WTC11 (cell line): ENCODE measurements at places on chromosomes 7 and 10. TPM values are rescaled to one million over a fixed set of nuclear protein-coding genes. Genes with fewer than 3 reads are reported as not detected.

DNA sequence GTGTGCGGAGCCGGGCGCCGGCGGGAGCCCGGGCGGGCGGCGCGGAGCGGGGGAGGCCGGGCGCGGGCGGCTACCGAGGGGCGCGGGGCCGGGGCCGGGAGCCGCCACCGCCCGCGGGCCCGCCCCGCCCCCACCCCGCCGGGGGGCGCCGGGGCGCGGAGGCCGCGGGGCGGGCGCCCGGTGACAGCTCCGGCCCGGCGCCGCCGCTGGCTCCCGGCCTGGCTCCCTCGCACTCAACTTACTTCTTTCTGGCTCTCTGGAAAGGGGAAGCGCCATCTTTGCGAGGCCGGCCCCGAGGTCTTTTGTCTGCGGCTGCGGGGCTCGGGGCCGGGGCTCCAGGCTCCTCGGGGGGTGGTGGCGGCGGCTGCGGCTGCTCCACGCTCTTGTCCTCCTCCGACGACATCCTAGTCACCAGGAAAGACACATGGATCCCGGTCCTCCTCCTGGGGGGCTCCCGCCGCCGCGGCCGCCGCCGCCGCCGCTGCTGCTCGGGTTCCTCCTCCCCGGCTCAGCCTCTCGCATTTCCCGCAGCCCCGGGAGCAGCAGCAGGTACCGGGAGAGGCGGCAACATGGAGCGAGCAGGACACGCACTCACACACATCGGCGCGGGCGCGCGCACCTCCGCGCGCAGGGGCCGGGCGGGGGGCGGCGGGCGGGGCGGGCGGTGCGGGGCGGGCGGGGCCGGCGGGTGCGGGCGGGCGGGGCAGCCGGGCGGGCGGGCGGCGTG, at the start of gene KMT2C:
Gene KMT2C (minus strand): TSS at position 620 of the 727 bp plus-strand sequence. CDS start 217 bp downstream, at position 403.
- DNase-seq = peak; percentile 40

DNA sequence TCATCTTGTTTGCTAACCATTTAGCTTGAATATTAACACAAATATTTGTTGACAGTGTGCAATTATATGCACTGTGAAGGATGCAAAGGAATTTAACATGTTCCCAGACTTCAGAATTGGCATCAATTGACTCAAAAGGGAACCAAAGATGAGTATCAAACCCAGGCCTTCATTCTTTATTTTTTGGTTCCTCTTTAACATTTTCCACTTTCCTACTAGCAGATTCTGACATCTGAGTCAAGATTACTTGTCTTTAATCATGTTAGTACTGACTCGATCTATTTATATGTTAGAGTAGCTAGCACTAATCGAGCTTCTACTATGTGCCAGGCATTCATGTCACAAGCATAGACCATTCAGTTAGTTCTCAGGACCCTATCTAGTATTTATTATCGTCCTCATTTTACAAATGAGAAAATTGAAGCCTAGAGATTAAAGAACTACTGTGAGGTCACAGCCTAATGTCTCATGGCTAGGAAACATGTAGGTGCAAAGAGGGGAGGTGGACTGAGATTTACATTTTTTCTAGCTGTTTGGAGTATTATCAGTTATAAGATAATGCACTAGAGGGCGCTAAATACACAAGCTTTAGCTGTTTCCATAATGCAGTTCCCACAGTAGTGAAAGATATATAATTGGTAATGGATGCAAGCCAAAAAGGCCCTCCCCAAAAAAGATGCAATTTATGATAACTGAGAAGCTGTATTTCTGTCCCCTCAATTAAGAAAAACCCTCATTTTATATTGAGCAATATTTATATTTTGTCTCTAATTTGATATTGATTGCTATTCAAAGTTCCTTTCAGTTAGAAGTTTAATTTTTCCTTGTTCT, 32.9 kb upstream of the KMT2E start:
- DNase-seq = no peak

Gene BAMBI
- 26.4 to 29.0 TPM (median 27.4 TPM) in 3 replicates for total RNA-seq

- DNase-seq = no peak
Observed at GRCh38 chr10:92126100-92126650, 164.7 kb downstream of the CPEB3 start.

GRCh38 chr10:24035761-24036160, 173.2 kb upstream of the KIAA1217 start:
- no peak for DNase-seq

GRCh38 chr7:66236713-66237303, 31.7 kb downstream of the TPST1 start:
- DNase-seq = no peak

- no peak for DNase-seq
Observed at GRCh38 chr10:73774637-73775036, 7.2 kb upstream of the CHCHD1 start.

DNA sequence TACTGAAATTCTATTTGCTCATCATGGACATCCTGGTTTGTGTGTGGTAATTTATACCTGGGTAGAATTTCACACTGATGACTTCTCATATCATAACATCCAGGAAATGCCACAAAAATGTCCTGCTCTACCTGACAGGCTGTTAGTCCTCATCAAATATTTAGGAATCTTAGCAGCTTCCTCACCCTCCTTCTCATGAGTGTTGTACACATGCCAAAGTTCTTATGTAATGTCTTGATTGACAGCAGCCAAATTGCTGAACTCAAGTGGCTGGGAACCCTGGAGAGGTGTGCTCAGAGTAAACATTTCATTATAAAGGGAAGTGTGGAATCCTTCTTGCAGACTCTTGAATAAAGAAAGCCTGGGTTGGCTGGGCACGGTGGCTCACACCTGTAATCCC, 8.9 kb downstream of the EEPD1 start:
- DNase-seq = no peak

Gene C10orf62
- 0.21 to 0.34 TPM in 2 of 3 replicates, not detected in the other for total RNA-seq

Gene ARID5B
- total RNA-seq = 0.85 to 2.3 TPM (median 1.2 TPM) in 3 replicates

DNA sequence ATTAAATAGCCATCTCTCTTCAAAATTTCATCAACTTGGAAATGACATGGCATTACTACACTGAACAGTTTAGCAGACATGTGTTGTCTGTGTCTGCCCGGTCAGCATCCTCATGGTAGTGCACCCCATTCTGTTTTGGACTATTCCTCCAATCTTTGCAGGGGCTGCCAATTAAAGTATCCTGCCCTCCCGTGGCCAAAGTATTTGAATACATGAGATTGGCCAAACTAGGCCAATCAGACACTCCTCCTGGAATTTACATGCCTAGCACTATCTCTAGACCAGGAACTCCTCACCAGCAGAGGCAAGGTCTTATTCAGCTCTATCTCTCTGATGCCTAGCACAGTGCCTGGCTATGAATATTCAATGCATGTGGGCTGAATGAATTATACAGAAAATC, 4.4 kb downstream of the SHTN1 start:
- no peak for DNase-seq

DNA sequence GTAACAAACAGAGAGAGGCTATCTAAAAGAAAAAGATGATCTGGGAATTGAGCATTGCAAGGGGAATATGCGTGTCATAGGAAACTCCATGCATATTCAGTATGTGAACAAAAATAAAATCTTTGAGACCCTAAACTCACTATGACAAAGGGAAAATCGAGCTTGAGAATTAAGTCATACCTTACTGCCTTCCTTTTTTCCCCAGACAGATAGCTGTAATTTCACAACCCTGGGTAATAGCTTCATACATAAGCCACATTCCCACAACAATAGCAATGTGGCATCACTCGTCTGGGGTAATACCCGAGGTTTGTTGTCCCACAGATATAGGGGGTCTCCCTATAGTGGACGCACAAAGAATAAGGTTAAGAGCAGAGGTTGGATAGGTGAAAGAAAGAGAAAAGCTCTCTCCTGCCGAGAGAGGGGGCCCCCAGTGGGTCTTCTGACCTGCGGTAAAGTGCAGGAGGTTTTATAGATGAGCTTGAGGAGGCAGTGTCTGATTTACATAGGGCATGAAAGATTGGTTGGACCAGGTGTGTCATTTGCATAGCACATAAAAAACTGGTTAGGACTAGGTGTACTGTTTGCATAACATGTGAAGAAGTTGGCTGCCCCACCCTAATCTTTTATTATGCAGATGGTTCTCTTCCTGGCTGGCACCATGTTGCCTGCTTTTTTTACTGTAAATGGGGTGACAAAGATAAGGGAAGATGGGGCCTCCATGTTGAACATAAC, 11.6 kb downstream of the CYP3A43 start:
- DNase-seq = peak; percentile 18

DNA sequence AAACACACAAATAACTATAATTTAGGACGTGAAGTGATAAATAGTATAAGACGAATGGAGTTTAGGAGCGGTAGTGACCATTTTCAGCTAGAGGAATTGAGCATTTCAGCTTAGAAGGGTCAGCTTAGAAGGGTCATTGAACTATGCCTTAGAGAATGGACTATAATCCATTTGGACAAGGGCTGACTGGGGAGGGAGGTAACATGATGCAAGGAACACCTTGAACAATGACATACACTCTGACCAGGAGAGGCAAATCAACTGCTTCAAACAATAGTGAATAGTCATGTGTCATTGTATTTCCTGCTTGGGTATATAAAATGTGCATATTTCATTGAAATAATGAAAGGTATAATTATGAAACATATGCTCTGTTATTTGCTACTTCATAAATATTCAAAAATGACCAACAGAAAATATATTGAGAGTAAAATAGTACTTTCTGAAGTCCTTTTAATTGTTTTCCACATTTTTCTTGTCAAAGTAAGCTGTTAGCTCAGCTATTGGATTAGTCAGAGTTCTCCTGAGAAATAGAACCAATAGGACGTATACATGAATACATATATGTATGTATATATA, 40.5 kb upstream of the WASL start:
- no peak for DNase-seq

Gene FRAT1
- 7.0 to 8.2 TPM (median 7.6 TPM) in 3 replicates for total RNA-seq

- no peak for DNase-seq
Observed at GRCh38 chr10:80279146-80279545, 10.3 kb downstream of the MAT1A start.

Gene SPACDR
- total RNA-seq = 0.33 to 0.48 TPM (median 0.39 TPM) in 3 replicates

- no peak for DNase-seq
Observed at GRCh38 chr7:120731271-120731670, 126.7 kb downstream of the TSPAN12 start.
